Spleen (tissue), 13 donors: ENCODE measurements at places on chromosomes 6 and 20. TPM values are rescaled to one million over a fixed set of nuclear protein-coding genes. Genes with fewer than 3 reads are reported as not detected.

The C20orf204 gene
- 2.0 TPM for total RNA-seq

The RAB23 gene
- 1.7 TPM for total RNA-seq

The GHRH gene
- not detected for total RNA-seq

GRCh38 chr6:121067381-121067780, 266.9 kb downstream of the TBC1D32 start:
- no peak overlapping the region for H3K27ac ChIP-seq
- no peak overlapping the region for H3K4me3 ChIP-seq
- H3K4me1 ChIP-seq, result no peaks in the 10 kb centered on the region

DNA sequence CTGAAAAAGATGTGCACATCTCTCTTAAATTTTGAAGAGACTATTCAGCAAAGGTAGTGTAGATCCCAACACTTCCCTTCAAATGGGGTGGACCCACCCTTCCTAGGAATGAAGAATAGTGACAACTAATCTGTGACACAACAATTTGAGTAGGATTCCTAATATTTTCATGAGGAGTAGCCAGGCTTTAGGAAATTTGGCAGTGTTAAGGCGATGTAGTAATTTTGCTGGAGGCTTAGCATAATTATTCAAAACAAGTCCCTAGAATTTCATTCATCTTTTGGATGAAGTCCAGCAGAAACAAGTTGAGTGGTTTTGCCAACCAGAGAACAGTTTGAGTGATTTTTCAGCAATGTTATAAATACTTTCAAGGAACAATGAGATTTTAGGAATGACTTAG, 52.4 kb downstream of the ELOVL4 start:
- DNase-seq, result no peak
- H3K27ac ChIP-seq, result no peak overlapping the region
- H3K36me3 ChIP-seq, result no peaks in the 10 kb centered on the region
- no peaks in the 10 kb centered on the region for H3K4me1 ChIP-seq
- H3K4me3 ChIP-seq, result no peak overlapping the region

DNA sequence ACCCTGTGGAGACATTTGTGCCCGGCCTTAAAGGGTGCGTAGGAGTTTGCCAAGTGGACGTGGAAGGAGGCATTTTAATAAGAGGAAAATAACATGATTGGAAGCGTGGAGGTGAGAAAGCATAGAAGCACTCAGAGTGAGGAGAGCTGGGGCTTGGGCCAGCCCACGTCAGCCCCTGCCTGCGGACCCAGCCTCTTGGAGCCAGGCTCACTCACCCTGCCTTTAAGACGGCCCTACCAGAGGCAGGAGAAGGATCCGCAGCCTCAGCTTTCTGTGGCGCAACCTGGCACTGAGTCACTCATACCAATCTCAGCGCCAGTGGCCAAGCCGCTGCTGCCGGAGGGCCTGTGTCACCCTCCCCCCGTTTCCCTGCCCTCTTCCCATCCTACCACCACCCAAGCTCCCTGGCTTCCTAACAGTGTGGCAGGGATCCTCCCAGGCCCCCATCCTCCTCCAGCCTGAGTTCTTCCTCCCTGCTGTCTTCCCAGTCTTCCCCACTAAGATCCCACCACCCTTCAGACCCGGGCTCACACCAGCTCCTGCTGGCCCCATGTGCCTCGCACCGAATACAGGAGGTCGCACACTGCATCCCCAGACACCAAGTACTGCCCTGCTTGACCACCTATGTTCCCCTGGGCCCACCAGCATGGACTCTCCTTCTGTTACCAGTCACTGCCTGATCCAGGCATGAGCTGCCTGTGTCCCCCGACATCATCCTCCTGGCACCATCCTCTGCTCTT, 285.2 kb downstream of the UST start:
- H3K4me1 ChIP-seq, result peaks cover 6% of the 10 kb centered on the region
- H3K27ac ChIP-seq, result peak overlapping the region; percentile 57
- DNase-seq, result no peak
- no peak overlapping the region for H3K4me3 ChIP-seq
- H3K27me3 ChIP-seq, result no peaks in the 10 kb centered on the region
- peaks cover 11% of the 10 kb centered on the region for H3K36me3 ChIP-seq

DNA sequence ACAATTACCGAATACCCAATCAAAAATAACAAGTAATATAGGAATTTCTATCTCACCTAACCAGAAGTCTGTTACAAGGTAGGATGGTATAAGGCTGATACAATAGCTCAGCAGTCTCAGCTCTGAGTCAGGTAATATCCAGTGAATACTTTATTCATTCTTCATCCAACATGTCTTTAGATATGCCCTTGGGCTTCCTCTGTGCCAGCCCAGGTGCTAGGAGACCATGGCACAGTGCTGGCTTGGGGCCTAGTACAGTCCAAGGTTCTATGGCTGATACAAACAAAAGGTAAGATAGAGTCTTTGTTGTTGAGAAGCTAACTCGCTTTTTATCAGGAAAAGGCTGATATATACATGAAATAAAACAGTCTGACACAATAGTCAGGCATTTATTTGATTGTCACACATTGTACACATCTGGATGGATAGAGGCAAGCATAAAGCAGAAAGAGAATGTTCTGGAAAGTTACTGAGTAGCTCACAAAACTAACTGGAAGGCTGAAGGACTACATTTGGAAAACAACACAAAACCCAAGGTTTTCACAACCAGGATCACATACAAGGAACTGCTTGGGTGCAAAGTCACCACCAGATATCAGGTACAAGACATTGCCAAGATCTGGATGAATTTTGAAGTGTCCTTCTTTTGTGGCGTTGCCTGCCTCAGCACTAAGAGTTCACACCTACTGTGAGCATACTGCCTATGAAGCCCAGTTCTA, 110.4 kb upstream of the SCAF8 start:
- no peaks in the 10 kb centered on the region for H3K27me3 ChIP-seq
- no peak for DNase-seq
- no peaks in the 10 kb centered on the region for H3K4me1 ChIP-seq
- H3K36me3 ChIP-seq, result no peaks in the 10 kb centered on the region
- H3K4me3 ChIP-seq, result no peak overlapping the region

DNA sequence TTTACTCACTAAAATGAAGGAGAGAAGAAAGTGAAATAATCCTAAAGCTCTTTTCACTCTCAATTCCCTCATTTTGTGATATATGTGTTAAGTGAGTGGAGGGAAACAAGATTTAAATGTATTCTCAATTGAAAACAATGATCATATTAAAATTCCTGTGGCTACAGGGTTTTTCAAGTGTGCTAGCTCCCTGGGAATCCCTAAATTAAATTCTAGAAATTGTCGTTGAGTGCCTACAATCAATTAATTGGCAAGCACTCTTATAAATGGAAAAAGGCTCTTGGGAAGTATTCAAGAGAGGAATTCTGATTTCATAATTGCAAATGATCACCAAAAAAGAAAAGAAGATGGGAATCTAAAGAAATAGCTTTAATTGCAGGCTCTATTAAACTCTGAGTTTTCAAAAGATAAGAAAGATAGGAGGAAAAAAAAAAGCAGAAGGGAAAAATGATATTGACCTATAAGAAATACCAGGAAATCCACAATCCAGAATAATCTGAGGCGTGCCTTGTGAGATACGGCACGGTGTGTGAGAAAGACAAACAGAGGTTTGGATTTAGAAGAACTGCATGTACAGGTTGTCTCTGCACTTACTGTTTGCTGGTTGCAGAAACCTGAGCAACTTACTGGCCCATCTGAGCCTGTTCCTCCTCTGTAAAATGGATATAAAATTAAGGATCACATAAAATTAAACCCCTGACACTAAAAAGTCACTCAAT, 18.3 kb upstream of the MBOAT1 start:
- no peaks in the 10 kb centered on the region for H3K36me3 ChIP-seq
- H3K4me3 ChIP-seq, result no peak overlapping the region
- no peaks in the 10 kb centered on the region for H3K27me3 ChIP-seq
- DNase-seq, result no peak
- no peak overlapping the region for H3K27ac ChIP-seq

- H3K27me3 ChIP-seq, result no peaks in the 10 kb centered on the region
- H3K4me1 ChIP-seq, result no peaks in the 10 kb centered on the region
- H3K4me3 ChIP-seq, result no peak overlapping the region
- DNase-seq, result no peak
- H3K36me3 ChIP-seq, result no peaks in the 10 kb centered on the region
Observed at GRCh38 chr6:124090491-124090890, 286.8 kb downstream of the NKAIN2 start.

- DNase-seq, result no peak
- no peak overlapping the region for H3K4me3 ChIP-seq
- H3K27me3 ChIP-seq, result no peaks in the 10 kb centered on the region
- H3K36me3 ChIP-seq, result no peaks in the 10 kb centered on the region
- no peaks in the 10 kb centered on the region for H3K4me1 ChIP-seq
Observed at GRCh38 chr6:161407115-161407514, 133.3 kb upstream of the AGPAT4 start.

DNA sequence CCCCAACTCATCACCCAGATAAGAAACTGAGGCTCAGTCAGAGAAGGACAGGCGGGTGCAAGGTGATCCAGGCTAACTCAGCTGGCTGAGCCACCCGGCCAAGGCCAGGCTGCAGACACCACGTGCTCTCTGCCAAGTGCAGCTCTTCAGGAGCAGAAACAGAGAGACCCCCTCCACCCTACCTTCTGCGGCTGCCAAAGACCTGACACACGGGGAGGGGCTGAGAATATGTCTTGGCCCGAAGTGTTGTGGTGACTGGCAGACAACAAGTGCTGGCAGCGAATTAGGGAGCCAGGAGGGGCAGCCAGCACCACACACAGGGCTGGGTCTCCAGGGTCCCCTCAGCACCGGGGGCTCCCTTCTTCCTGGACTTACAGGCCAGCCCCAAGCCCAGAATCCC, 22.5 kb downstream of the PREX1 start:
- H3K4me3 ChIP-seq, result no peak overlapping the region
- peaks cover 9% of the 10 kb centered on the region for H3K4me1 ChIP-seq
- H3K27me3 ChIP-seq, result no peaks in the 10 kb centered on the region

GRCh38 chr6:1110164-1110563, 201.7 kb upstream of the FOXQ1 start:
- no peaks in the 10 kb centered on the region for H3K4me1 ChIP-seq
- H3K36me3 ChIP-seq, result no peaks in the 10 kb centered on the region
- no peak overlapping the region for H3K27ac ChIP-seq
- H3K27me3 ChIP-seq, result no peaks in the 10 kb centered on the region
- H3K4me3 ChIP-seq, result no peak overlapping the region

DNA sequence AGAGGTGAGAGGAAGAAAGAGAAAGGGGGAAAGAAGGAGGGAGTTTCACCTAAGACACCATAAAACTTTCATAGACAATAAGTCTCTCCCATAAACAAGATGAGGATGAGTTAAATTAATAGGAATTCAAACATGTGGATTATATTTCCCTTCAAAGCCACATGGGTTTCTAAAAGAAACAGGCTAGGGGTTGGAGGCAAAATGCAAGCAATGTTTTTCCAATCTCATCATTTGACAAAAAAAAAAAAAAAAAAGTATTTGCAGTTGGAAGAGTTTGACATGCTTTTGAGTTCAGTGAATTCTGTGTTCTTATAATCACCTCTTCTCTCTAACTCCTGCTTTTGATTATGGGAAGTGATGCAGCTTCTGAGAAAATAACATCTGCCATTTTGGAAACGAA, 286.5 kb upstream of the PRND start:
- H3K4me3 ChIP-seq, result no peak overlapping the region
- H3K36me3 ChIP-seq, result no peaks in the 10 kb centered on the region
- no peaks in the 10 kb centered on the region for H3K27me3 ChIP-seq
- H3K27ac ChIP-seq, result no peak overlapping the region
- H3K4me1 ChIP-seq, result no peaks in the 10 kb centered on the region
